ENCODE measurements at places on chromosomes 16 and 17.

- DNase-seq: no peak
These were observed 428 bp downstream of the PHF12 start for GRCh38 chr17:28950752-28951427.

GRCh38 chr16:50172195-50172922 is 19.3 kb downstream of the TENT4B start:
- DNase-seq: no peak

- DNase-seq: no peak
These were observed 2.7 kb downstream of the KRT36 start for GRCh38 chr17:41486809-41487530.

- DNase-seq: no peak
These were observed 624.3 kb downstream of the MAF start for GRCh38 chr16:78976212-78976611.

- no peak for DNase-seq
These were observed 38.8 kb upstream of the ENPP7 start for GRCh38 chr17:79691931-79692330.

DNA sequence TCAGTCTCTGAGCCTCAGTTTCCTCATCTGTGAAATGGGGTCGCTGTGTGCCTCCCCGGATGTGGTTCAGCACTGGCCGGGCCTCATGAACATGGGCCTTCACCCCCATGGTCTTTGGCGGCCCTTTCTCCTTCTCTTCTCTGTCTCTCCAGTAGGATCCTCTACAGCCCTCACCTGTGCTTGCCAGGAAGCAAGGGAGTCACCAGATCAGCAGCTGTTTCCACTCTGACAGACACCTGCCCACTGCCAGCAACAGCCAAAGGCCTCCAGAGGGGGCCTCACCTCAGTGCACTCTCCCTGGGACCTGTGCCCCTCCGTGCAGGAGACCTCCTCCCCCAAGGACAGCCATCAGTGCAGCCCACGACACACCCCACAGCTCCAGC is 89.4 kb downstream of the C16orf78 start:
- peak; percentile 64 for DNase-seq

DNA sequence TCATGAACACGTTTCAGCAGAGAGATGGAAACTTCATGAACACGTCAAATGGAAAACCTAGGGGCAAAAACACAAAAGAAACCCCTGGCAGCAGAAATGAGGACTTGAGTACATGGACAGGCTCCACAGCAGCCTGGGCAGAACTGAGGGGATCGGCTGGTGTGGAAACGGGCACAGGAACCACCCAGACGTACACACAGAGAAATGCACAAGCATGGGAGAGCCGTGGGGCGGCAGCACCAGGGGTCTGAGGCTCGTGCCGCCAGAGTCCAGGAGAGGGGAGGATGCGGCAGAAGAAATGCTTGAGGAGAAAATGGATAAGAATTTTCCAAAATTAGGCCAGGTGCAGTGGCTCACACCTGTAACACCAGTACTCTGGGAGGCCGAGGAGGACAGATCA is 30.0 kb downstream of the MAP1LC3B start:
- no peak for DNase-seq

DNA sequence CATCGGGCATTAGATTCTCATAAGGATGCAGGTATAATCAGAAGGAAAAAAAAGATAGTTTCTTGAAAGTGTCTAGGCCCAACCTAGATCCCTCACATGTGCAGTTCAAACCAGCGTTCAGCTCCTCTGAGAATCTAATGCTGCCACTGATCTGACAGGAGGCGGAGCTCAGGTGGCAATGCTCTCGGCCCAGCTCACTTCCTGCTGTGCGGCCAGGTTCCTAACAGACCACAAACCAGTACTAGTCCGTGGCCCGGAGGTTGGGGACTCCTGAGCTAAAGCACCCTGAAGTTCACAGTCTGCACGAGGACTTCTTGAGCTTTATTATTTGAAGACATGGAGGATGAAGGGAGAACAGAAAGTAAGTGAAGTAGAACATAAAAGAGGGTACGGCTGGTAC is 16.8 kb downstream of the SMCR8 start:
- DNase-seq: no peak

DNA sequence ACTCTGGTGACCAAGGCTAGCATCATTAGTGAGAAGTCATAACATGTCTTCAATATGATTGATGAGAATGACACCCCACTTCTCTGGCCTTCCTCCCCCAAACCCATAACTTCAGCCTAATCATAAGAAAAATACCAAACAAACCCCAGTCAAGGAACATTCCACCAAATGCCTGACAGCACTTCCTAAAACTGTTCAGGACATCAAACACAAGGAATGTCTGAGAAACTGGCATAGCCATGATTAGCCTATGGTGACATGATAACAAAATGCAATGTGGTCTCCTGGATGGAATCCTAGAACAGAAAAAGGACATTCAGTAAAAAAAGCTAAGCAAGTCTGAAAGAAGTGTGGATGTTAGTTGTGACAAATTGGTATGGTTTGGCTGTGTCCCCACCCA is 24.7 kb upstream of the TBX4 start:
- no peak for DNase-seq

- DNase-seq: no peak
These were observed 8.5 kb downstream of the KIF19 start for GRCh38 chr17:74334393-74335039.

All from coronary artery (tissue), 2 donors.